ENCODE measurements at places on chromosomes 6 and 20.

GRCh38 chr6:3751077-3751729 lies at the start of gene PXDC1:
TSS of gene PXDC1 (minus strand) at chr6:3751713. CDS start at chr6:3751531, 182 bp downstream.
- DNase-seq, result peak; percentile 25

DNA sequence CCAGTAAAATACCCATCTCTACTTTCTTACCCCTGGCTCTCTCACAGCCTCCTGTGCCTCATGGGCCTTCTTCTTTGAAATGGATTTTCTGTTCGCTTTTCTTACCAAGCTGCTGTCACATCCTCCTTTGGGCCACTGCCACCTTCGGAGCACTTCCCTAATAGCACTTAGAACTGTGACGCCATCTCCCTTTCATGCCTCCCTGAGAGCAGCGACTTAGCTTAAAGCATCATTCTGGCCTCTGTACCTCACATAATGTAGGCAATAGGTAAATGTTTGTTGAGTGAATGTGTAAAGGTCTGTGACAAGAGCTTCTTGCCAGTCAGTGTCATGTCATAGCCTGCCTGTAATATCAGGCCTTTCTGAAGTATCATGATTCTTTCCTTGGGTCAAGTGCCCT lies 78.8 kb downstream of the ADGRG6 start:
- no peak for DNase-seq

- no peak for DNase-seq
These were observed 150.8 kb downstream of the GRIK2 start for GRCh38 chr6:101544286-101544685.

DNA sequence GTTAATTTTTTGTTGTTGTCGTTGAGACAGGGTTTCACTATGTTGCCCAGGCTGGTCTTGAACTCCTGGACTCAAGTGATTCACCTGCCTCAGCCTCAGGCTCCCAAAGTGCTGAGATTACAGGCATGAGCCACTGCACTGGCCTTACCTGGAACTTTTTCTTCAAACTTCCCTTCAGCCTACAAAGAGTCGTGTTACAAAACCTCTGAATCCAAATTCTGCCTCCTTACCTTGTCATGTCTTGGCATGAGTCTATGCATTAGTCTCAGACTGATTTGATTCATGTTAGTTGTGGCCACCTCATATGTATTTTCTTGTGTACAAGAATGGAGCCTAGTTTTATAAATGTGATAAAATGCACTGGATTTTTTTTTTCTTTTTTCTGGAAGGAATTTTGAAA lies 172.1 kb downstream of the PRL start:
- DNase-seq, result no peak

DNA sequence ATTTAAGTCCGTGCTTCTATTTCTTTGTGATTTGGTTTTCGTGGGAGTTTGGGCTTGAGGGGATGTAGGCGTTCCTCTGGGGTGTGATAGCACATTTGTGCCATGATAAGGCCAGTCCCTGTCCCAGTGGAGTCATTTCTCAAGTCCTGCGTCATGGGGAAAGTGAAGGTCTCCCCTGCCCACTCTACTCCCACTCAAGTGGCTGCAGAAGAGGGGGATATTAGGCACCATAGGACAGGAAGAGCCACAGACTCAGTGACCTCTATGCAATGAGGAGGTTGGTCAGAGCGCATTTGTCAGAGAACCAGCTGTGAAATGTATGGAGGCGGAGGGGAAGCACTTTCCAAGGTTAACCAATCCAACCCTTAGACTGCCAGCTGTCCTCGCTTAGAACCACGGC lies 51.9 kb upstream of the EDN1 start:
- DNase-seq, result no peak

GRCh38 chr6:14453712-14454472 lies 336.3 kb downstream of the CD83 start:
- no peak for DNase-seq

- no peak for DNase-seq
These were observed 49.5 kb downstream of the KCNS1 start for GRCh38 chr20:45051204-45052060.

- DNase-seq, result no peak
These were observed 18.1 kb downstream of the TOP1 start for GRCh38 chr20:41046716-41047115.

DNA sequence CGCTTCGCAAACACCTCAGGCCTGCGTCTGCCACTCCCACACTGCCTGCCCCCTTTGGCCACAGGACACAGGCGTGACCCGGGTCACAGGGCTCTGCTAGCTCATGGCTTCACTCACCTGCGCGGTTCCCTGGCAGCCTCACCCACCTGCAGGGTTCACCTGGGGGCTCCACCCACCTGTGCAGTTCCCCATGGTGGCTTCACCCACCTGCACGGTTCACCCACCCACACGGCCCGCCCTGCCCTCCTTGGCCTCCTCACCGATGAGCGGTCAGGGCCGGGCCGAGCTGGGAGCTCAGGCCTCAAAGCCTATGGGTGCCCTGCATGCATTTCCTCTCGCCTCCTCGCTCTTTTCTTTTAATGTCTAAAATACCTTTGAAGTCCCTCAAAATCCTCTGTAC lies 54.7 kb downstream of the SMOC2 start:
- no peak for DNase-seq

- DNase-seq, result no peak
These were observed 80.9 kb upstream of the PLN start for GRCh38 chr6:118467181-118467580.

DNA sequence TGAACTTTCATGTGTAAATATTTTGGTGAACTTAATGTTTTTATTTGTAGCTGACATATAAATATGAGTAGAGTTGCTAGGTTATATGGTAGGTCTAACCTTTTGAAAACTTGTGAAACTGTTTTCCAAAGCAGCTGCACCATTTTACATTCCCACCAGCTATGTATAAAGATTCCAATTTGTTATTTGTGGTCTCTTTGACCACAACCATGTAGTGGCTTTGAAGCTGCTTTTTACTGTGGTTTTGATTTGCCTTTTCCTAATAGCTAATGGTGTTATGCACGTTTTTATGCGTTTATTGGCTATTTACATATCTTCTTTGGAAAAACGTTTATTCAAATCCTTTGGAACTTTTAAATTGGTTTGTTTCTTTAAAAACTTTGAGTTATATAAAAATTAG lies 10.3 kb downstream of the CST3 start:
- no peak for DNase-seq

DNA sequence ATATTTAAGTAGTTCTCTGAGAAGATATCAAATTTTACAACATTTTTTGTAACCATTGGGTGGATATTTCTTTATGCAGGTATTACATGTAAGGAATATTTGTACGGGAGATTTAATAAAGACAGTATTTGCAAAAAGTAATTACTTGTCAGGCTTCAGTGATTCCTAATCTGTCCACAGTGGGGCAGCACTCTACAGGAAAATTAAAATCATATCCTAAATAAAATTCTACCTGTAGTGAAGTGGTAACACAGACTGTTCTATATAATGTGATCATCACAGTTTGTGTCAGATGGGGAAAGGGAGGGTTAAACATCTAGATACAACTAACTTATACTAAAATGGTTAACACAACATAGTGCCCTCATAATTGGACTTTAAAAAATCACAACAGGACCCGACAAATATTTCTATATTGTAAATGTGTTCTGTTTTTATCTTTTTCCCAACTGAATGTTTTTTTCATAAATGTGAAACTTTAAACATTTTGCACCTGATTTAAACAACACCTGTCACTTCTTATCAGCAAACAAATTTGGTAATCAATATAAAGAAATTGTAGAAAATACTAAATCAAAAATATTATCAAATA lies 145.6 kb upstream of the MANEA start:
- DNase-seq, result peak; percentile 4

GRCh38 chr20:33010133-33010504 lies 2.6 kb downstream of the BPIFB2 start:
- DNase-seq, result no peak

Data from stimulated activated CD4-positive, alpha-beta T cell treated with anti-CD3 and anti-CD28 coated beads, TNF-alpha, amount 100 ng/mL, for 24 hours (primary cell).